ENCODE measurements at places on chromosomes 4 and X.

DNA sequence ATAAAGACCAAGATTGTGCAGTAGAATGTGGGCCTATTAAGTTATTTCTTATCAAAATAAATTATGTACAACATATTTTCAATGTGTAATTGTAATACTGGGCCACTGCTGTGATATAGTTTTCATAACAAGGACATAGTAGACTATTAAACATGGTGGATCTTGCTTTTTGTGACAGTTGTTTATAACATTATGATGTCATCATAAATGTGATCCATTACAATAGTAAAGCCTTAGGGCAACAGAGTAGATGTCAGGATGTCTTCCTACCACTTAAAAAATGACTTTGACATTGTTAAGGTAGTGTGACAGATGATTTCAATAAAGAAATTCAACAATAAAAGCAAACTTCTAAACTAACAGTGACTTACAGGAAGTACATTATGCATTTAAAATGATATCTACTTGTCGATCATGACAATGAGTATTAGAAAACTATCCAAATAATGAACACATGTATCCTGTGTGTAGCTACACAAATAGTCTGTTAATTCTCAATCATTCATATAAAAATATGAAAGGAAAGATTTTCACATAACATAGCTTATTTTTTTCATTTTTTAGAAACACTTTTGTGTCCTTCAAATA, 5.3 kb upstream of the AGA start:
- DNase-seq = no peak

GRCh38 chr4:138734746-138735145, 280.8 kb upstream of the NOCT start:
- no peak for DNase-seq

DNA sequence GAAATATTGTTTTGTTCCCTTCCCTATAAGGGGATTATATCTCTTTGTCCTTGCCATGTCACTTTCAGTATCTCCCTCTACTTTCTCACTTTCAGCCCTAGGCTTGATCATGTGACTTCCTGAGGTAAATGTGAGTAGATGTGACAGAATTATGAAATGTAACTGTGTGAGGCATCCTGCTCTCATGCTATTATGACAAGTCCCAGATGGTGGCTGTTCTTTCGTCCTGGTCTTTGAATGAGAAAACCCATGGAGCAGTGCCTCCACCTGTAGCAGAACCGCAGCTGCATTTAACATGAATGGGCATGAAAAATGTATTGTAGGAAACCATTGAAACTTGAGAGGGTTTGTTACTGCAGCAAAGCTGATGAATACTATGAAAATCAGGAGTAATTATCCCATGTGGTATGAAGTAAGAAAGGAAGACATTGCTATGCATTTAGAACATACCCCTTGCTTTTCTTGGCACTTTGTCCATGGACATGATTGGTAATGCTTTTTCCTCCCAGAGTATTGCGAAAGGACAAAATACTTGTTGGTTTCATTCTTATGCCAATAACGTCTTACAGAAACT, 202.2 kb upstream of the GPRIN3 start:
- DNase-seq = no peak

DNA sequence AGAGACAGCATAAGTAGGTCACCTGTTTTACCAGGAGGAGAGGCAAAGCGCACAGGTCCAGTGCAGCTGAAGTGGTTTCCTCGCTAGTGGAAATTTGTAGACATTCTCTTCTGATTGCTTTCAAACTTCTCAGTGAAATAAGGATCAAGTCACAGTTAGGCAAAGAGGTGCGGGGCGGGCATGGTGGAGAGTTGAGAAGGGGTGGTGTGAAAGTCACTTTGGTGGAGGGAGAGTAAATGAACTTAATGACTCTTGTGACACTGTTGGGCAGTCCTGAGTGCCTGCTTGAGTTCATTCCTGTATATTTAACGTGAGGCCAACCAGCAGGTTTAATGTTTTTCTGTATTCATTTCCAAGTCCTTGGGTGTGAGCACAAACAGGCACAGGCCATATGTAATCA, 235.6 kb downstream of the TRIML1 start:
- no peak for DNase-seq

DNA sequence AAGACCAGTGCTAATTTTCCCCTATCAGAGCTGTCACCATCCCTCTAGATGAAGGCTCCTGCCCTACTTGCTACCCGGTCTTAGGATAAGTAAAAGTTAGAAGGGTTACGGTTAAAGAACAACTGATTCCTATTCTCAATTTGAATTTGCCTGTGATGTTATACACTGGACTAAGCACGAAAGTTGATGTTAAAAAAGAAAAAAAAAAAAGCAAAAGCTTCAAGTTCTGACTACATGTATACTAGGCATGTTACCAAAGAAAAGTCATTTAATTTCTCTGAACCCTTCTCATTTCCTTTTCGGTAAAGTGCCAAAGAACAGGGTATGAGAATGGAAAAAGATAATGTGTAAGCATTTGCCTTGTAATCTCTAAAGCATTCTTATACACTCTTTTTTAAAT, 1.4 kb upstream of the PPID start:
- no peak for DNase-seq

DNA sequence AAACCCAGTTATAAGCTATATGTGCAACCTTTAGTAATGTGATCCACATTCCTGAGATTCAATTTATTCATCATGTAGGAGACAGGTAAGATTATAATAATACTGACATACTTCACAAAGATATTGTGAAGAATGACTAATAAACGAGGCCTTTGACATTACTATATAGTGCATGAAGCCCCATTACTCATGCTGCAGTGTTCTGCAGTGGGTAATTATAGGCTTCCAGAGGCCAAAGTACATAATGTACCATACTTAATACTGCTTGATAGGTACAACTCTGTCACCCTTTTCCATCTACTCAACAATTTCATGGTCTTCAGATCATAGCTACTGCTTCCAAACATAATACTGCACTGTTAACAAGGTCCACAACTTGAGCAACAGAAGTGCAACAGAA, 68.9 kb downstream of the COL25A1 start:
- DNase-seq = no peak

DNA sequence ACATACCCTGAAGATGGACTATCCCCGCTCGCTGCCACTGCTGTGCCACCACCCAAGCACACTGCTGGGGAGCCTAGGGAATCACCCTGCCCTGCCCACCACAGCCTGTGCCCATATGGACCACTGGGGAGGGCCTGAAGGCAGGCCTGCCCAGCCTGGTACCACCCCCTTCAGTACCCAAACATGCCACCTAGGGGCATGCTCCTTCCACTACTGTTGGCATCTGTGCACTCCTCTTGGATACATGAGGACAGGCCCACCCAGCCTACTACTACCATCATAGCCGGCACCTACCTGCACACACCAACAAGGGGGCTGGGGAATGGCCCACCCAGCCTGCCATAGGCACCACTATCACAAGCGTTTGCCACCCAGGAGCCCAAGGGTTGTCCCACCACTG, 30.1 kb upstream of the PRDX4 start:
- DNase-seq = no peak

- DNase-seq = no peak
Observed at GRCh38 chr4:123449362-123449761, 52.8 kb downstream of the SPRY1 start.

DNA sequence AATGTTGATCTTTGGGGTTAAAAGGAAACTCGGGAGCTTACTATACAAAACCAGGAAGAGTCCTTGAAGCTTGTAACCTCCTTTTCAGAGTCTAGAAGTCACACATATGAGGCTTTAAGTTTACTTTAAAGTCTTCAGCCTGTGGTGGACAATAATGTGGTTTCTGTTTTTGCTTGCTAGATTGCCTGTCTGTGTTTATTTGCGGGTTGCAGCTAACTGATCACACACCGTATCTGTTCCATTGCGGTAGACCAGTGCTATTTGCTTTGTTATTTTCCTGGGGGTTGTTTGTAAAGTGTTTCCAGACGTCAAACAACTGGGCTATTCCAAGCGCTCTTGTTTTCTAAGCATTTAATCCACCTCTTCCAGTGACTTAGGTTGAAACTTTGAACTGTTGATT, 143.0 kb upstream of the GYPA start:
- no peak for DNase-seq

GRCh38 chrX:13397878-13398818, 78.3 kb upstream of the ATXN3L start:
- DNase-seq = peak; percentile 31

GRCh38 chr4:145886871-145887240, 51.8 kb downstream of the ZNF827 start:
- no peak for DNase-seq

- peak; percentile 2 for DNase-seq
Observed at GRCh38 chrX:109732017-109732801, 848 bp downstream of the ACSL4 start.

GRCh38 chr4:185332575-185333464, 62.9 kb downstream of the LRP2BP start:
- no peak for DNase-seq

- no peak for DNase-seq
Observed at GRCh38 chr4:43587758-43588157, 695.2 kb downstream of the GRXCR1 start.

DNA sequence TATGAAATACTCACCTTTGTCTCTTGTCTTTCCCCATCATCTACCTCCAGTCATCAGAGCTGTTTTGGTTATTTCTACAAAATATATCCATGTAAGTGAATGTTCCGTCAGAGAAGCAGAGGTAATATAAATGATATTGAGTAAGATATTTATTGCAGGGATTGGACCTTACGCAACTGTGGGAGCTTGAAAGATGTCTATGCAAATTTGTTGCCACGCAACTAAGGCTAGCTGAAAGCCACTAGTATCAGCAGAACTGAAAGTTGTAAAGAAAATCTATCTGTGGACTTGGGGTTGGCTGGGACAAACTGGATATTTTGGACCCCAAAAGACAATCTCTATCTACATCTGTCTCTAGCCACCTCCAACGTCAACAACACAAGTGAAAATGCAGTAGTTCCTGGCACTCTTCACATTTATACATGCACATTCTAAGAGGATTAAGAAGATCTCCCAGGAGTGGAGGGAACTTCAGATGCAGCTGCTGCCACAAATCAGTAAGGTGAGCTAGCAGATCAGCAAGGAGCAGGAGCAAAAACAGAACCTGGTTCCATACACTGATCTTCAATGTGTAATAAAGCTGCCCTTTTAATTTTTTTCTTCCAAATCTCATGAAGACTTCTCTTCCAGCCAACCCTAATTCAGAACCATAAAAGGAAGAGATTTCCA, 8.5 kb upstream of the CCSER1 start:
- no peak for DNase-seq

GRCh38 chr4:21685911-21686310, 262.7 kb downstream of the KCNIP4 start:
- DNase-seq = no peak

DNA sequence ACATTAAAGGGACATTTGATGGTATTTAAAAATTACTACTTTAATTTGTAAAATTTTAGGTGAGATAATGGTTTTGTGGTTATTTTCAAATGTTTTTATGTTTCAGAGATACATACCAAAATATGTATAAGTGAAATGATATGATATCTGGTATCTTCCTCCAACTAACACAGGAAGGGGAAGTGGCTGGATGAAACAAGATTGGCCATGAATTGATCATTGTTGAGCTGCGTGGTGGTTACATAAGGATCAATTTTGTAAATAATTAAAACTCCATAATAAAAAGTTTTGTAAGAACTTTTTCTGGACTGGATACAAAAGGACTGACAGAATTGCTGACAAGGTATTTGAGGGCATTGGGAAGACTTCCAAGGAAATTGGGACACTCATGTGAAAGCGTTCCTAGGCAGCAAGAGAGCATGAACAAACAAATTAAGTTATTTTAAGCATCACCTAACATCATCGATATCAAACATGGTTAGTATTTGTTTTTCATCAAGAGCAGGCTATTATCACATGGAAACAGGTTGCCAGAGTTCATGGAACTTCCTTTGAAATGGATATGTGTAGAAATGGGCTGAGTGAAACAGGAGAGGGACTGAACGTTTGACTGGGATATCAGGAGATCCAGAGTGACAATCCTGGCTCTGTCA, 4.4 kb upstream of the PGM2 start:
- no peak for DNase-seq

DNA sequence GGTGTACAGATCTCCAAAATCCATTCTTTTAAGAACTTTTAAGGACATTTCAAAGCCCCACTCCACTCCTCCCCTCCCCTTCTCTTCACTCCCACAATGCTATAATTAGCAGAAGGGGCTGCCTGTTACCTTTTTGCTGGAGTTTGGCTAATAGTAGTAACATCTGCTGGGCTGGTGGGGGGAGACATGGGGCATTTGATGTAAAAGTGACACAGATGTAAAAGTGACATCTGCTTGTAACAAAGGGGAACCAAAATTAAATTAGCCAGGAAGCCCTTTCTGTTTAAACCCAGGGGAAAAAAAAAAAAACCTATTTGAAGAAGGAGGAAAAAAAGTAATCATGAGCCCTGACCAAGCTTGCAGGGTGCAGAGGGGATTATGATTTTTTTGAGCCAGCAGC, 5.4 kb upstream of the PHOX2B start:
- DNase-seq = no peak

GRCh38 chrX:125089761-125090445, 229.8 kb upstream of the TEX13C start:
- no peak for DNase-seq

DNA sequence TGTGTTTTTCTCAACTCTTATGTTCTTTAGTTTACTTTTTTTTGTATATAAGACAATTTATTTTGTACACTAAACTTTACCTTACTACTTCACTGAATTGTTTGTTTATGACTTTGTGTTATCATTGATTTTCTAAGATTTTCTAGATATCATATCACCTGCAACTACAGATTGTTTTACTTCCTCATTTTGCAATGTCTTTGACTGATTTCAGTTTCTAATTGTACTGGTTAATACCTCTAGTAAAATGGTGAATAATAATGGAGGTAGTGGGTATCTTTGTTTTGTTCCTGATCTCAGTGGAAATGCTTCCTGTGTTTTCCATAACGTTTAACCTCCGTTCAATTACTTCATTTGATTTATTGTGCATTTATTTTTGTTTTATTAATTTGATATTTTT, 490.2 kb downstream of the TLL1 start:
- DNase-seq = no peak

DNA sequence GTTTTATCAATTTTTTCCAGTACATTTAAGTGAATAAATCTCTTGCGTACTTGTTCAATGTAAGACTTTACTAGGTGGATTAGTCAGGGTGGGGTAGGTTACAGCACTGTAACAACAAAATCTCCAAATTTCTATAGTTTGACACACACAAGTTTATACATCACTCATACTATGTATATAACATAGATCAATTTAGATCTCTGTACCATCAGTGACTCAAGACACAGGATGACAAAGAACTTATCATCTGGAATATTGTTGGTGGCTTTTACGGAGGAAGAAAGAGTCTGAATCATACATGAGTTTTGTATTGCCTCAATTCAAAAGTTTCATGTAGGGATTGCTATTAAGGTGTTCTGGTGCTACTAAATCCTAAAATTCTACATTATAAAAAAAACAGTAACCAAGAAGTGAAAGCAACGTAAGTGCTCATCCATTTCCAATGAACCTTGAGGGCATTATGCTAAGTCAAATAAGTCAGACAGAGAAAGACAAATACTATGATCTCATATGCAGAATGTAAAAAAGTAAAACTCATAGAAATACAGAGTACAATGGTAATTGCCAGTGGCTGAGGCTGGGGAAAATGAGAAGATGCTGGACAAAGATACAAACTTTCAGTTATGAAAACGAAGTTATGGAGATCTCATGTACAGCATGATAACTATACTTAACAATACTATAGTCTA, 98.0 kb upstream of the DKK2 start:
- no peak for DNase-seq

- DNase-seq = peak; percentile 7
Observed at GRCh38 chr4:133565379-133565778, 416.3 kb downstream of the PCDH10 start.

Measured in iPS-NIHi11 (cell line).